ENCODE measurements at places on chromosomes 3 and 15. TPM values are rescaled to one million over a fixed set of nuclear protein-coding genes. Genes with fewer than 3 reads are reported as not detected.
A peak's percentile ranks its signal among the peaks of the same experiment; 100 is the strongest.

Gene C2CD4A
- total RNA-seq = 0.14 TPM

Gene SLC22A13
- not detected for total RNA-seq

Gene PCCB
- total RNA-seq = 87.6 TPM

Gene FAH
- total RNA-seq = 55.8 TPM

Gene FAM219B
- total RNA-seq = 60.3 TPM

Gene RAD18
- total RNA-seq = 45.4 TPM

Gene CDHR4
- not detected for total RNA-seq

- H3K36me3 ChIP-seq = no peaks in the 10 kb centered on the region
- H3K4me1 ChIP-seq = no peaks in the 10 kb centered on the region
- DNase-seq = no peak
- H3K27ac ChIP-seq = no peak overlapping the region
- H3K27me3 ChIP-seq = no peaks in the 10 kb centered on the region
These were observed 10.7 kb upstream of the SLC15A2 start for GRCh38 chr3:121883507-121883906.

DNA sequence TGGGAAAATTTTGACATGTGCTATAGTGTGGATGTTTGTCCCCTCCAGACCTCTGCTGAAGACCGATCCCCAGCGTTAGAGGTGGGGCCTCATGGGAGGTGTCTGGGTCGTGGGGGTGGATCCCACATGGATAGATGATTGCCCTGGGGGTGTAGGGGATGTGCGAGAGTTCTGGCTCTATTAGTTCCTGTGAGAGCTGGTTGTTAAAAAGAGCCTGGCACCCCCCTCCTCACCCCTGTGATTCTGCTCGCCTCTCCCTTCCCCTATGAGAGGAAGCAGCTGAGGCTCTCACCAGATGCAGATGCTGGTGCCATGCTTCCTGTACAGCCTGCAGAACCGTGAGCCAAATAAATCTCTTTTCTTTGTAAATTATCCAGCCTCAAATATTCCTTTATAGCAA is 67.4 kb downstream of the ATP10A start:
- no peaks in the 10 kb centered on the region for H3K27me3 ChIP-seq
- peaks cover 74% of the 10 kb centered on the region for H3K4me1 ChIP-seq
- H3K36me3 ChIP-seq = peaks cover 3% of the 10 kb centered on the region
- no peak overlapping the region for H3K4me3 ChIP-seq

GRCh38 chr15:22778796-22779195 is 7.6 kb upstream of the NIPA1 start:
- peaks cover 2% of the 10 kb centered on the region for H3K27me3 ChIP-seq
- no peak for DNase-seq
- no peak overlapping the region for H3K4me3 ChIP-seq

- no peaks in the 10 kb centered on the region for H3K4me1 ChIP-seq
- H3K4me3 ChIP-seq = no peak overlapping the region
- H3K36me3 ChIP-seq = no peaks in the 10 kb centered on the region
- no peaks in the 10 kb centered on the region for H3K27me3 ChIP-seq
These were observed 20.4 kb downstream of the SYNM start for GRCh38 chr15:99125061-99125891.

DNA sequence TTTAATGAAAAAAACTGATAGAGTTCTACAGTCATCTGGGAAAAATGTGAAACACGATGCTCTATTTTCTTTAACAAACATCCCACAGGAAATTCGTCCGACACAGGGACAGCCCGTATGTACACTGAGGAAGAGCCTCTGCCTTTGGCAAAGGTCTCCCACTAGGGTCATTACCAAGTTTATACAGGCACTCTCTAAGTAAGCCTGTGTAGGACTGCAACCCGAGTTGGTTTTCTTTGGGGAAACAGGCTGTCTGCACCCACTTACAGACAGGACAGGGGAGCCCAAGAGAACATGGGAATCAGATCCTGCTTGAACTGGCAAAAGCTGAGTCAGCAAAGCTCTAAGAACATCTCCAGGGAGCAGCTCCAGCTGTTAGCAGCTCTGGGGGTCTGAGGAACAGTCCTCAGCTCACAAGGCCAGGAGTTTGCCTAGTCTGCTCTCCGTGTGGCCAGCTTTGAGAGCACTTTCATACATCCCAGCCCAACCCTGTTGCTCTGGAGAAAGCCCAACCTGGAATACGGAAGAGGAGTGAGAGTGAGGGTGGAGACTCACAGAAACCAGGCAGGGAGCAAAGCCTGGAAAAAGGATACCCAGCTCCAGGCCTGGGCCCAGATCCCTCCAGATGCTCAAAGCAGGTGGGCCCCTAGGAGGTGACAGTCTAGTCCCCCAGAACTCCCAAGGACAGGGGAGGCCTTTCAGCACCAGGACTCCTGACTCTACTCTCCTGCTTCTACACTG is 1.9 kb downstream of the TBC1D2B start:
- H3K4me3 ChIP-seq = peak overlapping the region; percentile 100
- H3K36me3 ChIP-seq = peaks cover 5% of the 10 kb centered on the region
- H3K4me1 ChIP-seq = peaks cover 53% of the 10 kb centered on the region
- H3K27me3 ChIP-seq = no peaks in the 10 kb centered on the region

- no peak overlapping the region for H3K4me3 ChIP-seq
- H3K4me1 ChIP-seq = no peaks in the 10 kb centered on the region
These were observed 24.4 kb downstream of the ONECUT1 start for GRCh38 chr15:52765785-52766184.

GRCh38 chr15:88990185-88990679 is 77.1 kb upstream of the MFGE8 start:
- DNase-seq = no peak
- no peak overlapping the region for H3K27ac ChIP-seq
- no peaks in the 10 kb centered on the region for H3K36me3 ChIP-seq
- no peaks in the 10 kb centered on the region for H3K27me3 ChIP-seq
- no peak overlapping the region for H3K4me3 ChIP-seq

DNA sequence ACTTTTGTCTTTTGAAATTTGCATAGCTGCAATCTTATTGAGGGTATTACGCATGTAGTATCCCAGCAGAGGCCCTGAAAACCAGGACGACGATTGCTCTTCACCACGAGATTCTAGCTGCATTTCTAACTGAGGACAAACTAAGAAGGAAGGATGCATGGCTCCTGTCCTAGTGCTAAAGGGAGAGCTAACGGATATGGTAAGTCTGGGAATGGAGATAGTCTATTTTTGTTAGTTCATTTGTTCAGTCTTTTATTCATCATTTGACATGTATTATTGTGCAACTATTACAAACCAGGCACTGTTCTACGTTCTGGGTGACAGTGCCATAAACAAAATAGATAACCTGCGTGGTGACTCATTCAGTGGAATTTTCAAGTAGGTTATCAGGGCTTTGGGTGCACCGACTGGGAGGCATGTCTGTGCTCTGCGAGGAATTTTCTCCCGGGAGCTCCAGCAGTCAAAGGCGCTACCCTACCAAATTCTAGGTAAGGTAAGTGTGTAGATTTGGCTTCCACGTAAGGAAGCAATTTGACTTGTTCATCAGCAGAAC is 51.9 kb upstream of the ETV5 start:
- H3K27me3 ChIP-seq = peaks cover 21% of the 10 kb centered on the region
- H3K4me3 ChIP-seq = no peak overlapping the region
- H3K36me3 ChIP-seq = no peaks in the 10 kb centered on the region
- no peak for DNase-seq
- H3K27ac ChIP-seq = no peak overlapping the region

GRCh38 chr3:34001022-34001421 is 202.6 kb downstream of the PDCD6IP start:
- peaks cover 4% of the 10 kb centered on the region for H3K4me1 ChIP-seq
- no peak overlapping the region for H3K4me3 ChIP-seq
- H3K27ac ChIP-seq = no peak overlapping the region
- no peaks in the 10 kb centered on the region for H3K36me3 ChIP-seq

GRCh38 chr3:23430781-23431398 is 227.8 kb downstream of the UBE2E2 start:
- DNase-seq = no peak
- no peak overlapping the region for H3K27ac ChIP-seq
- peaks cover 13% of the 10 kb centered on the region for H3K4me1 ChIP-seq
- no peaks in the 10 kb centered on the region for H3K36me3 ChIP-seq
- H3K4me3 ChIP-seq = no peak overlapping the region

- H3K27ac ChIP-seq = peak overlapping the region; percentile 75
- peak; percentile 47 for DNase-seq
- peak overlapping the region; percentile 76 for H3K4me3 ChIP-seq
- H3K4me1 ChIP-seq = peaks cover 30% of the 10 kb centered on the region
- peaks cover 4% of the 10 kb centered on the region for H3K27me3 ChIP-seq
These were observed 754 bp downstream of the B3GNT5 start for GRCh38 chr3:183253528-183254486.

DNA sequence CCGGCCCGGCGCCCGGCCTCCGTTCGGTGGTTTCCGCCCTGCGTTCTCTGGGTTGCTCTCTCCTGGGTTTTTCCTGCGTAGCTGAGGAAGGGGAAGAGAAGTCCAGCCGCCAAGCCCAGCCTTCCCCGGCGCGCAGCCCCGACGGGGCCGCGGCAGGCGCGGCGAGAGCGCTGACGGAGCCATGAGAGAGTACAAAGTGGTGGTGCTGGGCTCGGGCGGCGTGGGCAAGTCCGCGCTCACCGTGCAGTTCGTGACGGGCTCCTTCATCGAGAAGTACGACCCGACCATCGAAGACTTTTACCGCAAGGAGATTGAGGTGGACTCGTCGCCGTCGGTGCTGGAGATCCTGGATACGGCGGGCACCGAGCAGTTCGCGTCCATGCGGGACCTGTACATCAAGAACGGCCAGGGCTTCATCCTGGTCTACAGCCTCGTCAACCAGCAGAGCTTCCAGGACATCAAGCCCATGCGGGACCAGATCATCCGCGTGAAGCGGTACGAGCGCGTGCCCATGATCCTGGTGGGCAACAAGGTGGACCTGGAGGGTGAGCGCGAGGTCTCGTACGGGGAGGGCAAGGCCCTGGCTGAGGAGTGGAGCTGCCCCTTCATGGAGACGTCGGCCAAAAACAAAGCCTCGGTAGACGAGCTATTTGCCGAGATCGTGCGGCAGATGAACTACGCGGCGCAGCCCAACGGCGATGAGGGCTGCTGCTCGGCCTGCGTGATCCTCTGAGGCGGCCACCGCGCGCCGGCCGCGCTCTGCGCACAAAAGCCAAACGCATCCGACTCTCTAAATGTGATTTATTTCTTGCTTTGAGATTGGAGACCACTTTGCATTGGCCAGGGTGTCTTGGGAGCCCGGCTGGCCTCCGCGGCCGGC is 727 bp downstream of the RAP2B start:
- peak; percentile 50 for DNase-seq
- no peaks in the 10 kb centered on the region for H3K27me3 ChIP-seq
- H3K4me1 ChIP-seq = peaks cover 40% of the 10 kb centered on the region
- H3K36me3 ChIP-seq = peaks cover 9% of the 10 kb centered on the region

- H3K27ac ChIP-seq = no peak overlapping the region
- no peaks in the 10 kb centered on the region for H3K27me3 ChIP-seq
- H3K4me1 ChIP-seq = peaks cover 52% of the 10 kb centered on the region
- no peak for DNase-seq
These were observed 86.2 kb downstream of the IQSEC1 start for GRCh38 chr3:12986986-12987385.

Measured in activated naive CD4-positive, alpha-beta T cell treated with anti-CD3 and anti-CD28 coated beads for 36 hours (primary cell).